CD4-positive, alpha-beta T cell treated with Interleukin-6 at 100 ng/mL for 8 hours (primary cell): ENCODE measurements at places on chromosomes 7 and 10.

DNA sequence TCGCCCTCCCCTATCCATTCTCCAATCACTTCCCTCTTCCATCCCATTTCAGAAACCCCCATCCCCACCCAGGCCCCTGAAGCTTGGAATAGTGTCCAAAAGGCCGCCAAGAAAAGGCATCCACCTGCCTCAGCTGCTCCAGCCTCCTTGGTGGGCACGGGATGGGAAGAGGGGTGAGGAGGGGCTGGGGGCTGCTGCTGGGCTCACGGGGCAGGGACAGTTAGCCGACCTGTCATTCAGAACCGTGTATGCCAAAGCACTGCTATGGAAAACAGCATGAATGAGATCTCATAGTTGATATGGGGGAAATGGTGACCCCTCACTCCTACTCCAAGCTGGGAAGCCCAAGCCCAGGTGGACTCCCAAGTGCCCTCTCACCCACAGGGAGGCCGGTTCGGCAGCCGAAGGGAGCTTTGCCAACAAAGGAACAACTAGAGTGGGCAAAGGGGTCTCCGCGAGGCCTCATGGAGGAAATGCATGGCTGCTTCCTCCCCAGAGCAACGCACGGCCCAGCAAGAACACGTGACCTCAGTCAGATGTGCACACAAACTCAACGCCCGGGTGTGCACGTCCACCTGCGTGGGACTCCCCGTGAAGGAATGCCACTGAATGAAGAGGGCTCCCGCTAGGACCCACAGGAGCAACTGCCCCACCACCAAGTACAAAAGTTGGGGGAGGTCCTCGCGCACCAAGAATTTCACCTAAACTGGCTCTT lies 52.5 kb downstream of the EBF3 start:
- DNase-seq: no peak

- DNase-seq: no peak
Observed at GRCh38 chr7:26584987-26585665, 279.3 kb downstream of the SKAP2 start.

GRCh38 chr7:132650498-132650897 lies 74.2 kb upstream of the PLXNA4 start:
- no peak for DNase-seq

DNA sequence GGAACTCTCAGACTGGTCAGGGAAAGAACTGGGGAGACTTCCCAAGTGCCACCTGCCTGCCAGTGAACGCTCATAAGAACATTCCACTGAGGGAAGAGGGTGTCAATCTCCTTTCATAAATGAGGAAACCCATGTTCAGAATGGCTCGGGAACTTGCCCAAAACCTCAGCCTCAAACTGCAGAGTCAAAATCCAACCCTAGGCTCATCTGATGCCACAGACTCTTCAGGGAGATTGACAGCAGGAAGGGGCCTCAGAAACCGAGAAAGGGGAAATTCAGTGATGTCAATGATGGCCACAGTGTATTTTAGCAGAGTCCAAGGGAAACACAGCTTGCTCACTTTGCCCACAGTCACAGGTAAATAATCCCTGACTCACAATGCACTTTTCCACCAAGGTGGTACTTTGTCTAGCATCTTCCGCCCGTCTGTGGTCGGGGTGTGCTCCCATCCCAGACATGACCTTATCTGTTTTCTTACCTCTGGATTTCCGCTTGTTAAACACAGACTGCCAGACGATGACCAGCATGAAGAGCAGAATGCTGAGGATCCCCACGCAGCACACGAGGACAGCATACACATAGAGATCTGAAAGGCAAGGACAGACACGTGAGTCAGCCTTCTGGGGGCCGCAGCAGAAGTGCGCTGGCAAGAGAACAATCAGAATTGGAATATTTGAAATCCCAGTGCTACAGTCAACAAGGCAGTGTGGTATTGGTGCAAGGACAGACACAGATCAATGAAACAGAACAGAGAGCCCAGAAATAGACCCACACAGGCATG lies 38.4 kb downstream of the VSTM4 start:
- DNase-seq: no peak

- no peak for DNase-seq
Observed at GRCh38 chr7:68269405-68269804, 1272.8 kb downstream of the TYW1 start.

DNA sequence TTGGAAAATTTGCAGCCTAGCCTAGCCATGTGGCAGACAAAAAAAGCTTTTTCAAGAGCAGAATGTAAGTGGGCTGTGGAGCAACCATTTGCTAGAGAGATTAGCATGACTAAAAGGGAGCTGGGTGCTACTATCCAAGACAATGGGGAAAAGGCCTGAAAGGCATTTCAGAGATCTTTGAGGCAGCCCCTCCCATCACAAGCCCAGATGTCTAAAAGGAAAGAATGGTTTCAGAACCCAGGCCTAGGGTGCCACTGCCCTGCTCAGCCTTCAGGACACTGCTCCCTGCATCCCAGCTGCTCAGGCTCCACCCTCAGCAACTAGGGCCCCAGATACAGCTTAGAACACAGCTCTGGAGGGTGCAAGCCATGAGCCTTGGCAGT lies 24.7 kb downstream of the PNLIPRP3 start:
- no peak for DNase-seq

DNA sequence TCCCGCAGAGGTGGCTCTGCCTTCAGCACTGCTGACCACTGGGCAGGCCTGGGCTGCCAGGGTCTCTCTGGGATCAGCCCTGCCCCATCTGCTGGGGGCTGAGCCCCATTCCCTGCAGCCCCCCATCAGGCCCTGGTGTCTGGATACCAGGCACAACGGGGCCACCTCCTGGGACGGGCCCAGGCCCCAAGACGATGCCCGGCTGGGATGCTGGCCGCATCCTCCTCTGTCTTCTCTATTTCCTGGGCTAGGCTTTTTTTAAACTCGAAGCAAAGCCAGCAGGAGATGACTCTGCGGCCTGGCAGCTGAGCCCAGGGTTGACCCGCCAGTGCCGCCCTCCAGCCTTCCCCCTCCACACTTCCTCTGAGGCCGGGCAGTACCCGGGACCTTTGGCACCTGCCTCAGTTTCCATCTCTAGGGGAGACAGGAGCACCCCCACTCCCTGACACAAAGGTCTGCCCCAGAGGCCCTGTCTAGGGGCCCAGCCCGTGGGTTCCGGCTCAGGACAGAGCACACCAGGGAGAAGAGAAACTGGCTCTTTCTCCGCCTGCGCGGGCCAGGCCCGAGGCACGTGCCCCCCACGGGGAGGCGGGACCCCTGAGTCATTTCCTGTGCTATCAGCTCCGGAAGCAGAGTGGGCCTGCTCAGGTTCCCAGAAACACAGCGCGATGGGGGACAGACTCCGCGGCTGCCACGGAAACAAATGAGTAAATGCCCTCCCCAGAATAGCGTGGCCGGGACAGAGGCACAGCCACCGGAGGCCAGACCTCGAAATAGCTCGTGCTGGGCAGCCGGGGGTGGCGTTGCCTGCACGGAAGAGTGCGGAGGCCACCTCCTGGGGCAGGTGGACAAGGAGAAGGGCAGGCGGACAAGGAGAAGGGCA lies 84.6 kb upstream of the PDGFA start:
- peak; percentile 95 for DNase-seq

DNA sequence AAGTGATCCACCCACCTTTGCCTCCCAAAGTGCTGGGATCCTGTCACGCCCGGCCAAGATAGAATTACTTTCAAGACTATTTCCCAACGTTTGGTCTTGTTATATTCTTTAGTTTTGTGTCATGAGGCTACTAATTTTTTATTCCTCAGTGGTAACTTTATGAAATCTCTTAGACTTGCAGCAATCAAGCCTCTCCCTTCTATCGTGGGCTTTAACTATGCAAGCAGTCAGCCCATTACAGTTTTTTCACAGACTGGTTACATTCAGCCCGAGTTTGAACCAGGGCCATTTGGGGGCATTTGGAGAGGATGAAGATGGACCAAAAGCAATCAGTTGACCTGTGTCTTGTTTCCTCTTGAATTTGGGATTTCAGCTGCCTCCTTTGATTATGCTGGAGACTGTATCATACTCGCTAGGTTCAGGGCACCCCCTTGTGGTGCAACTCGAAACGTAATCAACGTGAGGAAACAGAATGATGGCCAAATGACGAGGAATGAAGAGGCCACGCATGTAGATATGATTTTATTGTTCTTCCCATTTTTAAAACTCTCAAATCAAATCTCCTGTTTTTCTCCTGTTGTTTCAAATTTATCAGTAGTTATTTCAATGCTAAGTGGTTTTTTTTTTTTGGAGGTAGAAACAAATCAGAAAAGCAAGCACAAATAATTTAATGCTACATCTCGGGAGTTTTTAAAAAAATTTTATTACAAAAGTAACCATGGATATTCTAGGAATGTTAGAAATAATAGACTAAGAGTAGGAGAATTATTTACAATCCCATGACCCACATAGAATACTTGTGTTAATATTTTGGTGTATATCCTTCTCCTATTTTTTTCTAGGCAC lies 151.6 kb downstream of the KIAA1217 start:
- DNase-seq: no peak

- no peak for DNase-seq
Observed at GRCh38 chr7:113392841-113393540, 274.6 kb upstream of the SMIM30 start.

DNA sequence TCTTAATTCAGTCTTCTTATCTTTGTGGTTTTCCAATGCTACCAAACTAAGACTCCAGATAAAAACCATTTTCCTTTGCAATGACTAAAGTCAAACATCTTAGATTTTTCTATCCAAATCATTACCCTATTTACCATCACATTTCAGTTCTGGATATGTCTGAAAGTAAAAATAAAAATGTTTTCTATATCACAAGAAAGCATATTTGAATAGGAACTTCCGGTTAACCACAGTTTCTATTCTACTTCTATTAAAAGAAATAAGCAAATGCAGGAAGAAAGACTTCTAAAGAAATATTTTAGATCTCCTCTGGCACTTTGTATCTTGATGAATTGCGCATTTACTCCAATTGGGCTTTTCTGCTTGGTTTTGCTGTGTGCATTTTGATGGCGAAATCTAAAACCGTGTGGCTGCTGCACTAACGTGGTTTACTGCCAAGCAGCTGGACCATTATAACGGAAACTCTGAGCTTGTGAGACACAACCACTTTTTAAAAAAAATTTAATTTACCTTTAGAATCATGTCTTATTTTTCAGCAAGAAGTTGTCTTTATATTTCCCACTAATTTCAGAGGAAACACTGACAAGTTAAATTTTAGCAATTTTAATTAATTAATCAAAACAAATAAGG lies 146.1 kb downstream of the VPS50 start:
- DNase-seq: no peak

DNA sequence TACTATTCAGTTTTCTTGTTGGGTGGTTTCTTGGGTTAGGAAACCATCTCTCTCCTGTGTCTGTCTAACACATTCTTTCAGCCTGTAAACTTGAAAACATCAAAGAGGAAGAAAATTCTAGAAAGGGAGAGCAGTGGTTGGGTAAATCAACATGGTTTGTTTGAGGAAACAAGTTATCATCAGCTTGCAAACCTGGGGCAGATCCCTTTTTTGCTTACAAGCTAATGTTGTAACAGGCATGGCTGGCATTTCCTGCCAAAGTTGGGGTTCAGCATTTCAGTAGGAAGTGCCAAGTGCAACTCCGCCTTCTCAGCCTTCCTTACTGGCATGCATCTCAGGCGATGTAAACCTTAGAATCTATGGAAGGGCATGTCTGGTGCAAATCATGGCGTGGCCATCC lies 112.6 kb downstream of the EEPD1 start:
- DNase-seq: no peak

GRCh38 chr10:47359626-47360418 lies 11.7 kb downstream of the RBP3 start:
- no peak for DNase-seq

DNA sequence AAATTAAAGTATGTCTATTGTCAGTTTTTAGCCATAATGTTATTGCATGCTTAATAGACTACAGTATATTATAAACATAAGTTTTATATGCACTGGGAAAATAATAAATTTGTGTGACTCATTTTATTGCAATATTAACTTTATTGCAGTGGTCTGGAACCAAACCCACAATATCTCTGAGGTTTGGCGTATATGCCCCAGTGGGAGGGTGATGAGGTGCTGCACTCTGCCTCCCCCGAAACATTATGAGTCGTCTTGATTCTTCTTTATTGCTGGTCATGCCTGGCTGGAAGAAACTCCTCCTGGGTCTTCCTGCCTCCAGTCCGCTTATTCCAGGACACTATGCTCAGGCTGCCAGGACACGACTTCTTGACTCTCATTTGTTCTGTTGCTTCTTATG lies 88.4 kb downstream of the MTPN start:
- no peak for DNase-seq

DNA sequence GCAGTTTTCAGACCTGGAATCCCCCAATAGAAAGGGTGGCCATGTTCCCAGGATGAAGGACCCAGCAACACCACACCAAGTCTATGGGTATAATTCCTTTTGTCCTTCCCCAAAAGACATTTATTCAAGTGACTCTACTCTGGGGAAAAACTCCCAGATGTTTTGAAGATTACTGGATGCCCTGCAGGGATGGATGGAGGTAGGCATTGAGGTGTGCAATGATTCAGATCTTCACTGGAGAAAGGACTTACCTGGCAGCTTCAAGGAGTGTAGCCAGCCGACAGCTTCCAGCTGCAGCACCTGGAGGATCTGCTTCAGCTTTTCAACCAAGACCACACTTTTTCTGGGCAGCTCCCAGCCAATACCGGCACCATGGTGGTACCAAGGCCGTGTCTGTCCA lies 172.0 kb downstream of the BAMBI start:
- no peak for DNase-seq

DNA sequence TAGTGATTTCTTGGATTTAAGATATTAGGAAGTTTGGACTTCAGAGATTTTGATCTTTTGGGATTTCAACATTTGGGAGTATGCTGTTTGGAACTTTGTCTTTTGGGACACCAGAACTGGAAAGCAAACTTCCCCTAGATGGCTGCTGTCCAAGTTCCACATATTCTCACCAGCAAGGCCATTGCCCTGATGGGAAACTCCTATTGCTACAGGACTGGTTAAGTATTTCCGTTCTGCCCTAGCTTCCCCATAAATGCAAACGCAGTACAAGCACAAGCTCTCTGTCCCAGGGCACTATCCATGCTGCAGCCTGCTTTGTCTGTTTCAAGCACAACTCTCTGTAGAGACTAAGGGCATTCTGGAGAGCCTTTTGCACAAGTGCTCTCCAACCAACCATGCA lies 79.3 kb upstream of the SLC25A13 start:
- no peak for DNase-seq

GRCh38 chr7:32921896-32922295 lies 30.3 kb upstream of the KBTBD2 start:
- no peak for DNase-seq

DNA sequence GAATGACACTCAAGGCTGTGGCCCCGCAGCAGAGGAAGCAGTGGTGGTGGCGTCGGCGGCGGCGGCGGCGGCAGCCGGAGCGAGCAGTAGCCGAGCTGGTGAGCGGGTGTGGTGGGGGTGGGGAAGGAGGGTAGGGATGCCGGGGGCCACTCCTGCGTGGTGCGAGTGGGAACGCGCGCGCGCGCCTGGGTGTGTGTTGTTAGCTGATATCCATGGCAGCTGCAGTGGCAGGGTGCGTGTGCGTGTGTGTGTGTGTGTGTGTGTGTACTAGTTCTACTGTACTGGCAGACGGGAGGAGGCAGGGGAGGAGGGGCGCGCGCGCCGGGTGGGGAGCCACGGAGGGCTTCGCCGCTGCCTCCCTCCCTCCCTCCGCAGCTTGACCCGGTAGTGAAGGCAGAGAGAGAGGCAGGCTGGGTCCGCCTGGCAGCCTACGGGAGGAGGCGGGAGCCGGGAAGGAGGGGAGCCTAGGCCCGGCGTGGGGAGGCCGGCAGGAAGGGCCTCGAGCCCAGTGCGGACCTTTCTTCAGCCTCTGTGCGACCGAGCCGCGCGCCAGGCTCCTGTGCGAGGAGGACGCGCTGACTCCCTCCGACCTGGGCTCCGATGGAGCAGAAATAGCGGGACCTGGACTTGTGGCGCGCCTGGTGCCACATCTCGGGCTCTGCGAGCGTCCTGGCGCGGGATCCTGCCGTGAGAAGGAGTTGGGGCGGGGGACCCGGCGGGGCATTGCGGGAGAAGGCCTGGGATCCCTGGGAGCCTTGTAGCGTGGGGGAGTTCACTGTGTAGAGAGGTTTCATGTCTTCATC lies at the start of gene MAGI2:
TSS of gene MAGI2 (minus strand) at position 110 of the 803 bp plus-strand sequence. CDS start 347 bp downstream, outside the sequence.
- DNase-seq: no peak
